ENCODE measurements at places on chromosomes 16 and 17.

GRCh38 chr17:72295916-72296315 lies 175.1 kb downstream of the SOX9 start:
- no peak for DNase-seq

DNA sequence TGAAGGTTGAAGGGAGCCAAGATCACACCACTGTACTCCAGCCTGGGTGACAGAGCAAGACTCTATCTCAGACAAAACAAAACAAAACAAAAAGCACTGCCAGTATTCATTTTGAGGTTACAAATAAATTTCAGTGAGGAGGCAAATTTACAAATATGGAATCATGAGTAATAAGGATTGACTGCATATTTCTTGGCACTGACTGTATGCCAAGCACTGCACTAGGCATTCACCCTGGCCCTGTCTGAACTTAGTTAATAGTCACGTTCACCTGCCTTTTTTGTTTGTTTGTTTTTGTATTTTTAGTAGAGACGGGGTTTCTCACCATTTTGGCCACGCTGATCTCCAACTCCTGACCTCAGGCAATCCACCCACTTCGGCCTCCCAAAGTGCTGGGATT lies 5.1 kb downstream of the LDAF1 start:
- DNase-seq = no peak

GRCh38 chr17:80782536-80783427 lies 208.9 kb upstream of the CHMP6 start:
- DNase-seq = peak; percentile 46

DNA sequence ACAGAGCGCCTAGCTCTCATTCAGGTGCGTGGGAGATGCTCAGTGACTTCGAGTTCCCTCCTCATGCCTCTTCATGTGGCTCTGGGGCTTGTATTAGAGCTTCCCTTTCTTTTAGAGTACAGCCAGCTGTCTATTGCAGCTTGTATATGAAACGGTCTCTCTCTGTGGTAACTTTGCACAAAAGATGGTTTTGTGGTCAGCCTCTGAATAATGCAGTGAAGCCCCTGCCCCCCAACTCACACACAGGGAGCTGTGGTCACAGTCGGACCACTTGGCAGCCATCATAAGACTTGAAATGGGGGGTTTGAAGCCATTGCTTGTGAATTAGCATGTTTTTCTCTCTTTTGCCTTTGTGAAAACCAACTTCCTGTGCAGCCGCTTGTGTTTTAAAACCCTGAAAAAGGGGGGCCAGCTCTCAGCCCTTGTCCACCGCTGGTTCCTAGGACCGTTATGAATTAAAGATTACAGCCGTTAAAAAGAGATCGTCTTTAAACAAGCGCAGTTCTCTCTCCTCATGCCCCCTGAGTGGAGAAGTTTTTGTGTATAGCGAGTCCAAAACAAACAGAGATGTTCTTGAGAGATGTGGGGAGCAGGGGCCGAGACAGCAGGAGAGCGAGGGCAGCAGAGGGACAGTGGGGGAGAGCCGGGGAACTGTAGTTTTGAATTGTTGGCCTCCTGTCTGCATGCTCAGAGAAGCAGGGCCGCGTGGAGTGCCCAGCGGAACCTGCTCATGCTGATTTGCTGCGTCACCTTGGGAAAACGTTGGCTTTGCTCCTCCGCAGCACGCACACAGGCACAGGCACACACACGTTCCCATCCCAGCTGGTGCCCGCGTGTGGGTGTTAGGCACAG lies 199.0 kb downstream of the MSI2 start:
- DNase-seq = peak; percentile 37

DNA sequence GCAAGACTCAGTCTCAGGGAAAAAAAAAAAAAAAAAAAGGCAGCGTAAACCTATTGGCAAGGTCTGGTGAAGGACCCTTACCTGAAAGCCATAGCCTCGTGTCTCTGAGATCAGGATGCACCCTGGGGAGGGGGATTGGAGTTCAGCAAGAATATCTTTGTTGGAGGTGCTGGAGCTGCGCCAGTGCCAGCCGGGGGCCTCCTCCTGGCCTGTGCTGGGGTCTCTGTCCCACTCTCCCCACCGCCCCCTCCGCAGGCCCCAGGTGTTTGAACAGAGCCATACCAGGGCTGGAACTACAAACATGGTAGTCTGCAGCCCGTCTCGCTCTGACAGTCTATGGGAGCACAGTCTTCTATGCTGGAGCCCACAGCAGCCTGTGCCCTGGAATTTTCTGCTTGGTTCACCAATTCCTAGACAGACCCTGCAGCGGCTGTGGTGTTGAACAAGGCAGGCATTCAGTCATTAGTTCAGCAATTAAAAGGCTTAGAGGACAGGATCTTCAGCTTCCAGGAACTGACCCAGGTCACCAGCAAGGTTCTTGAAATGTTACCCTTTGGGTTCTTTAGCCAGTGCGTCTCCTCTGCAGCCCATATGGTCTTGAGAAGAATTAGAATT lies 42.2 kb upstream of the KIFC3 start:
- no peak for DNase-seq

GRCh38 chr17:35709874-35710273 lies 21.6 kb upstream of the RASL10B start:
- DNase-seq = no peak

DNA sequence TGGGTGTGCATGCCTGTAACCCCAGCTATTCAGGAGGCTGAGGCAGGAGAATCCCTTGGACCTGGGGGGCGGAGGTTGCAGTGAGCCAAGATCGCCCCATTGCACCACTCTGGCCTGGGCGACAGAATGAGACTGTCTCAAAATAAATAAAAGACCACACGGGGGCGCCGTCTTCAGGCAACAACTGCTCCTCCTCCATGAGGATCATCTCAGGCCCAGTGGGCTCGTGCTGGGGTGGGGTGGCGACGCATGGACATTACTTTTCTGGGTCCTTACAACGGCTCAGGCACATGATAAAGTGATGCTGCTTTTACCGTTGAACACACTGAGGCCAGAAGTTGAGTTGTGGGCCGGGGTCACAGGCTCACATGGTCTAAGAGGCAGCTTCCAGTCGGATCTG lies 56.2 kb downstream of the PRMT7 start:
- DNase-seq = no peak

GRCh38 chr17:27504188-27504995 lies 48.1 kb downstream of the KSR1 start:
- DNase-seq = no peak

- DNase-seq = no peak
Measured at GRCh38 chr16:66523861-66524354, 26.0 kb downstream of the TK2 start.

DNA sequence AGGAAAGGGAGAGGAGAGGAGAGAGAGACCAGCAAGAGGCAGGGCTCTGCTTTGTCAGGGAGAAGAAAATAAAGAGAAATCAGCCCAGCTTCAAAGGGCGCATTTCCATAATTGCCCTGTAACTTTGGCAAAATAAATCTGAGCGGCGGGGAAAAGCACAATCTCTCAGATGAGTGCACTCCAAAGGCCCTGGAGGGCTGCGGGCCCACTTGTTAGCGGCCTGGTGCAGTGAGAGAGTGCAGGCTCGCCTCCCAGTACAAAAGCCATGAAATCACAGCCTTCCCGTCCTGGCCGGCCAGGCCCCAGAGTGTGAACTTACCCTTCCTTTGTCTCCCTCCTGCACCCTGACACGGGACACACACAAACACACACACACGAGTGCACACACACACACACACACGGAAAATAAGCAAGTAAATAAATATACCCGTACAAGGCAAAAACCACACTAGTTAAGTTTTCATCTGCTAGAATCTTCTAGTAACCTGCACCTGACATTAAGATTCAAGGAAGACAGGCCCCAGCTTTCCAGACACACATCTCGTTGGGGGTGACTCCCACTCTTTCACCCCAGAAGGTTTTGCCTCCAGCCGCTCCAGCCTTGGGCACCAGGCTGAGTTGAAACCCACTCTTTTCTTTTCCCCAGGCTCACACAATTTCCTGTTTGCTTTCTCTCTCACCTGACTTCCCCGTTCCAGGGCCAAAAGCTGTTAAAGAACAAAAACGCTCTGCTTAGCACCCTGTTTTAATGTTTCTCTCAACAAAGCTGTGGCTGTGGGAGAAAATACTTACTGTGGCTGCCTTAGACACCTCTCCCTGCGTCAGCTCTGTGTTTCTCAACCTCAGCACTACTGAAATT lies 8.5 kb downstream of the IRX3 start:
- DNase-seq = no peak

DNA sequence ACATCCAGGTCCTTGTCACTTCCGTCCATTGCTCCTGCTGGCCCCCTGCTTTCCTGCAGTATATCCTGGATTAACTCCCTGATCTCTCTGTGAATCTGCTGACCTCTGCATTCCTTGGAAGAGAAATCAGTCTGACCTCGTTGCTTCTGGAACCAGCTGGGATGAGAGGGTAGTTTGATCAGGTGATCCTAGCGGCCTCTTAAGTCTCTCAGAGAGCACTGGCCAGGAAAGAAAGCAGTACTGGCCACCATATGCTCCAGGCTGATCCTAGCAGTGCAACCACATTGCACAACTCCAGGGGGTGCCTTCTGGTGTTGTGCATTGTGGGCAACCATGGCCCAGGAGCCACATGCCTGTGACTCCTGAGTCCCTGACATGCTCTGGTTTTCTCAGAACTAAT lies 79.2 kb downstream of the ARHGAP23 start:
- DNase-seq = no peak

- DNase-seq = no peak
Measured at GRCh38 chr17:80295146-80295545, 34.5 kb downstream of the RNF213 start.

DNA sequence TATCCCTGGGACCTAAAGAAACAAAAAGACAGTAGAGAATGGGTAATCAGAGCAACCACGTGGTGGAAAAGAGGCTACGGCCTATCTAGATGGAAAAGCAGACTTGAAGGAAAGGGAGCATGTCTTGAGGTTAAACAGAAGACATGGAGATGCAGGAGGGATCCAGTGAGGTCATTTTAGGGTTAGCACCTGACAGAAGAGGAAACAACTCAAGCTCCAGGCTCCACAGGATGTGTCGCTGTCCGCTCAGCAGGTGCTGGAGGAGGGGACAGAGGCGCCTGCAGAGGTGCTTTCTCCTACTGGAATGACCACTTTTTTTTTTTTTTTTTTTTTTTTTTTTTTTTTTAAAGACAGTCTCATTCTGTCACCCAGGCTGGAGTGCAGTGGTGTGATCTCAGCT lies 47.5 kb upstream of the CLEC3A start:
- no peak for DNase-seq

DNA sequence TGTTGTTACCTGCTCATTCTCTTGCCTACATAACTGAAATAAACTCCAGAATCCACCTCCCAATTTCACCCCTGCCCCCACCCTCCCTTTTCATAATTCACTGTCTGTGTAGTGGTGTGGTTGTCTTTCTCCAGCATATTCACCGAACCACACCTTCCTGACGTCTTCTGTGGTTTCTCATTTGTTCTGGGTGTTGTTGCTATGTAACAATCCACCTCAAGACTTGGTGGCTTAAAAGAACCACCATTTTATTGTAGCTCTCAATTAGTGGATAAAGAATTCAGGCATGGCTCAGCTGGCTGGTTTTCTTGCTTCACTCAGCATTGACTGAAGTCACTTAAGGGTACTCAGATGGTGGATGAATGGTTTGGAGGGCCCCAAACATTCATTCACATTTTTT lies 229.8 kb downstream of the MAF start:
- no peak for DNase-seq

DNA sequence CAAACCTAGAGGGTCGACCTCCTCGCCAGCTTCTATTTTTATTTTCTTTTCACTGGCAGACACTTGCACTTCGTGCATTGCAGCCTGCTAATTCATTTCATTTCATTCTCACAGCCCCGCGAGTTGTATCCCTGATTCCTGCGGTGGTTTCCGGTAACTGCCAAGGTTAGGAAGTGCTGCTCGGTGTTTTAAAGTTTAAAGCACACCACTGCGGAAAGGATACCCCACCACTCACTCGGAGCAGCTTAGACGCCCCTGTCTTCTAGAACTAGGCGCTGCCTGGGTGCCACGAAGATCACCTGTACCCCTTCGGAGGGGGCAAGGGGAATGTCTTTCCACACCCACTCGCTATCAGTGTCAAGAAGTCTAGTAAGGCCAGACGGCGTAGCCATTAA lies 509 bp downstream of the CNEP1R1 start:
- no peak for DNase-seq

DNA sequence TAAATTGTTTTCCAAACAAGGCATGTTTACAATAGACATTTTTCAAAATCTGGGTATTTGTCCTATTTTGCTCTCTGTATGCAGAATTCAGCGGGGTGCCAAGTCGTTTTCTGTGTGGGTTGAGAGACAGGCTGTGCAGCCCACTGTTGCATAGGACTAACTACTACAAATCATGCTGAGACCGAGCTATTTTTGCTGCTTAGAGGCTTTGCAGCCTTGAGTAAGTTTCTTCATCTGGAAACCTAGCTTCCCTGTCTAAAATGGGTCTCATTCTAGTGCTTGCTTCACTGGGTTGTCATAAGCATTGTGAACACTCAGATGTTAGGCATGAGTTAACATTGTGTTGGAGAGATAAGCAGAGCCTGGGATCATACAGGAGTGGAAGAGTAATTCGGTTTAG lies 1.3 kb downstream of the PRPSAP2 start:
- no peak for DNase-seq

DNA sequence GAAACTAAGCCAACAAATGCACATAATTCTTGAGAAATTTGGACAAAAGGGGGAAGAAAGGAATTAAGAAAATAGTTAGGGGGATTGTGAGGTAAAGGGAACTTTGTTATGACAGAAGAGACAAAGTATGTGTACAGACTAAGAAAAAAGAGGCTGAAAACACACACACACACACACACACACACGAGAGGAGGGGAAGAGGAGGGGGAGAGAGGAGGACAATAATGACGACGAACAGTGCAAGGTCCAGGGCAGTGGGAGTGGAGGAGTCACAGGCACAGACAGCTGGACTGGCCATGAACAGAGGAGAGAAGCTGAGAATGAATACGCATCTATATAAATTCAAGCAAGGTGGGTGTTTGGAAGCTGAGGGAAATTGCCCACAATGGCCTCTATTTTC lies 44.6 kb downstream of the MARVELD3 start:
- no peak for DNase-seq

GRCh38 chr17:7612294-7612640 lies 2.4 kb downstream of the FXR2 start:
- no peak for DNase-seq

DNA sequence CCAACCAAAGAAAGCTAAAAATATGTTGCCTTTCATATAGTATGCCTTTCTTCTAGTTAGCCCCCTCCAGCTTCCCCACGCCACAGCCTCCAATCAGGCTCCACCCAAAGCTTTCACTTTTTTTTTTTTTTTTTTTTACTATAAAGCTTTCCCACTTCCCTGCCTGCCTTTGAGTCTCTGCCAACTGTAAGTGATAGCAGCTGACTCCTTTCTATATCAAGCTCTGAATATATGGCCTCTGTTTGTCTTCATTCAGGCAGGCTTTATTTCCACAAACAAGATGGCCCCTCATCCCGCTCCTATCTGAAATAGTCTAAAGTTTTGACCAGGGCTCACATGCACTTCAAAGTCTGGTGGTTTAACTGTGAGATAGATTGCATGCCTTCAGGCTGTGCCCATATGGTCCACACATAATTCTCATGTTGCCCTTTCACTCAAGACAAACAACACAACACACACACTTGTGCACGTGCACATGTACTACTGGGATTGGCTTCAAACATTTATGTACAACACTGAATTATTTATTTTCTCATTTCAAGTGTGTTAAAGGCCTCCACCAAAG lies 39.8 kb upstream of the DYNLRB2 start:
- DNase-seq = no peak
